ENCODE measurements at places on chromosomes 12 and 14.
A peak's percentile ranks its signal among the peaks of the same experiment; 100 is the strongest.

DNA sequence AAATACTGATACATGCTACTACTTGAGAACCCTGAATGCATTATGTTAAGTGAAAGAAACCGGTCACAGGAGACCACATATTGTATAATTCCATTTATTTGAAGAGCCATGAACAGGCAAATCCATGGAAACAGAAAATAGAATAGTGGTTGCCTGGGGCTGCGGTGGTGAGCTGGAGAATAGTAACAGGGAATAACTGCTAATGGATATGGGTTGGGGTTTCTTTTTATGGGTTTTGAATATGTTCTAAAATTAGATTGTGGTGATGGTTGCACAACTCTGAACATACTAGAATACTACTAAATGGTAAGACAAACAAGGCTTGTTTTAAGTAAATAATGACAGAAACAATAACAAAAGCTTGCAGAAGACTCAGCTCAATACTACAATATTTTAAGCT, 293.0 kb downstream of the BTG1 start:
- no peak for DNase-seq

GRCh38 chr12:94141892-94142291, 6.5 kb upstream of the PLXNC1 start:
- DNase-seq = no peak

- DNase-seq = no peak
Measured at GRCh38 chr14:101102875-101103274, 199.4 kb upstream of the RTL1 start.

GRCh38 chr14:105889666-105890473, 363.5 kb downstream of the TMEM121 start:
- no peak for DNase-seq

DNA sequence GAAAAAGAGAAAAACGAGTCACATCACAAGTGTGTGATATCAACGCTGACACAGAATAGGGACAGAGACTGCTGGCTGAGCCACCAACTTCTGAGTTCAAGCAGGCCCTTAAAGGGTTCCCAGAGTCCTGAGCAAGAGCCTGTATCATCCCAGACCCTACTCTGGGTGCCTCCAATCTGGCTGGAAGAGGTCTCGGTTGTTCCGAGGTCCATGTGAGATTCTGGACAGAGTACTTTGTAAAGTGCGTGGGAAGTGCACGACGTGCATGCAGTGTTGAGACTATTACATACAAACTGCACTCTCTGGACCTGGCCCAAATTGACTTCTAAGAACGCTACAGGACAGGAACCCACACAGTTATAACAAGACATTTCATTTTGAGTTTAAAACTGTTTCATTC, 40.6 kb downstream of the MOK start:
- no peak for DNase-seq

GRCh38 chr12:119915894-119916510, 38.9 kb upstream of the CIT start:
- DNase-seq = no peak

GRCh38 chr12:104072099-104072498, 7.8 kb downstream of the HCFC2 start:
- DNase-seq = no peak

- no peak for DNase-seq
Measured at GRCh38 chr12:54991161-54991990, 6.8 kb upstream of the TESPA1 start.

DNA sequence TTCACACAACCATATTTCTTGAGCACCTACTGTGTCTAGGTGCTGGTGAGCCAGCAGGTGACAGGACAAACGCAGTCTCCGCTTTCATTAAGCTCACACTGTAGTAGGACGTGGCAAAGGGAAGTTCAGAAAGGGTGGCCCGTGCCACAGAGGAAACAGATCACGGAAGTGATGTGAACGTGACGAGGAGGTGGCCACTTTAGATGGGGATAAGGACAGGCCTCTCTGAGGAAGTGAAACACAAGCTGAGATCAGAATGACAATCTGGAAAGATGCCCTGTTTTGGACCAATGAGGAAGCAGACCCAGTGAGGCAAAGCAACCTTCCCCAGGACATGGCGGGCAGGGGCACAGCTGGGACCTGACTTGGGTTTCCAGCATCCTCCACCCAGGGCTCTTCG, 127.4 kb upstream of the PRMT8 start:
- DNase-seq = no peak

DNA sequence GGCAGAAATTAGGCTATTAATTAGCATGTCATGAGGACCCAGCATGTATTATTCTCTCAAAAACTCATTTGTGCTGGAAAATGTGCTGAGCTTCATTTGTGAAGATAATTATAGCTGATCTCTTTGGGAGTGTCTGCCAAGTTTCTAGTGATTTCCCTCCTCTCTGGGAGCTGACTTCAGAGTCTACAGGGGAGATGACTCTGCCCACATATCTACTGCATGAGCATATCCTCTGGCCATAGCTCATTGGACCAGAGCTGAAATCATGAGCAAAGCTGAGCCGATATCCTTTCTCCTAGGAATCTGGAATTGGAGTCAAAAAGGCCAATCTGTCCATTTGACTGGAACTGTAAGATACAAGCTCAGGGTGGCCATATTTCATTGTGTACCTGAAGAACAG, 5.9 kb downstream of the CCDC198 start:
- DNase-seq = no peak

DNA sequence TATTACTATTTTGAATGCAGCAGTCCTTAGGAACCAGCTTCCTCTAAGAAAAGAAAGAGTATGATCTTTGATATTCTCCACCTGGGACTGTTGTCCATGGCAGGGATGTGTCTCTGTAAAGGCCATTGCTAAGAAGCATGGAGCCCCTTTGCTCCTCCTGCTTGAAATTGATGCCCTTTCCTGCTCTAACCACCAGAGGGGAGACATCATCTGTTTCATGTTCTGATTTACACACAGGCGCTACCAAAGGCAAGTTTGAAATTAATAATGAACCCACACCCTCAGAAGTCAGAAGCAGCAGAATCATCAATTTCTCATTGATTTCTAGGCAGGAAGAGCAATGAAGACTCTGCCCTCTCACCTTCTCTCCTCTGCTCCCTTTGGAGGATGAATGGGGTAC, 253.8 kb downstream of the RMST start:
- no peak for DNase-seq

DNA sequence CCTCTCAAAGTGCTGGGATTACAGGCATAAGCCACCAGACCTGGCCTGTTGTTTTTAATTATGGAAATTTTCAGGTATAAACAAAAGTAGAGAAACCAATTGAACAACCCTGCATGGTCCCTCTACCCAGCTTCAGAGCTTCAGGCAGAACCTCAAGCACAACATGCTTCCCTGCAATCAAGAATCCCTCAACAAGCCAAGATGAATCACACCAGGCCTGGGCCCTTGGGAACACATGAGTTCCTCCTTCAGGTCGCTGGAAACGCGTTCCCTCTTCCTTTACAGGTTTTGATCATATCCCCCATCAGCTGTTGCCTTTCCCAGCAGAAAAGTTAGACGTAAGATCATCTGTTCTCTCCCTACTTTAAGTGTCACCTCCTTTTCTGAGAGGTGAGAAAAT, 20.5 kb upstream of the CORO1C start:
- DNase-seq = no peak

DNA sequence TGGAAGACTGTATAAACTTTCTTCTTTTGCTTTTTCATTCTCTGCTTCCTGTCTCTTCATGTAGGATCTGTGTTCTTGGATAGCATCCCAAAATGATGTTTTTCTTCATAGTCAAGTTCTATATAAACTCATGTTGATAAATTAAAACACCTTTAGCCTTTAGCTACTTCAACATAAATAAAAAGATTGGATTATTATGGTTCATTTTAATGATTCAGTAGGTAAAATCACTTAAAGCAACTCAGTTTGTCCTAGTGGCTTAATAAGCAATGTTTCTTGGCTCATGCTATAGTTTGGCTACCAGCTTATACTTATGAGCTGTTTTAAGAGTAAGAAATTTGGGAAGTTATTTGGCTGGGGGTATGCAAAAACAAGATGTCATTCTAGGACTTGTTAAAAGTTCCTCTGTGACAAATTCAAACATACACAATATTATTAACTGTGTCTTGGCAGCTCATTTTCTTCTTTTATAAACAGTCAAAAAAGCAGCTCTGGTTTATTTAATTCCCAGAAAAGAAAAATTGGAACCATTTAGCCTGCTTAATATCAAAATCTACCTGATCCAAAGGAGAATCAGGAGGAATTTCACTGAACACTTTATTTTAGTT, 111.4 kb downstream of the TMTC3 start:
- no peak for DNase-seq

- peak; percentile 55 for DNase-seq
Measured at GRCh38 chr12:88310069-88310468, 168.0 kb downstream of the TMTC3 start.

- no peak for DNase-seq
Measured at GRCh38 chr14:54568821-54569595, 2.1 kb downstream of the SAMD4A start.

DNA sequence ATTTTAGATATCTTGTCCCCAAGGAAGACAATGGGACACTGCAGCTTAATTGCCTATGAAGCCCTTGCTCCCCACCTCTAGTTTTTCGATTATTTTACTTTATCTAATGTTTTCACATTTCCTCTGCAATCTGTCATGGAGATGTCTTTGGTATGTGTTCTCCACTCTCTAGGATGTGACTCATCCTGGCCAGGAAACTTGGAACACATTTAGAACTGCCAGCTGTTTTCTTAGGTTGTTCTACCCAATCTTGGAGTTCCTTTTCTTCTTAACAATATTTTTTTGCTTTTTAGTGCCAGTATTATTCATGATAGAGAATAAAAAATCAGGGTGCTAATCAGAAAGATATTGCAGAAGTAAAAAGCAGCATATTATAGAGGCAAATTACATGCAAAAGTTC, 101.7 kb upstream of the CLEC14A start:
- DNase-seq = peak; percentile 69

DNA sequence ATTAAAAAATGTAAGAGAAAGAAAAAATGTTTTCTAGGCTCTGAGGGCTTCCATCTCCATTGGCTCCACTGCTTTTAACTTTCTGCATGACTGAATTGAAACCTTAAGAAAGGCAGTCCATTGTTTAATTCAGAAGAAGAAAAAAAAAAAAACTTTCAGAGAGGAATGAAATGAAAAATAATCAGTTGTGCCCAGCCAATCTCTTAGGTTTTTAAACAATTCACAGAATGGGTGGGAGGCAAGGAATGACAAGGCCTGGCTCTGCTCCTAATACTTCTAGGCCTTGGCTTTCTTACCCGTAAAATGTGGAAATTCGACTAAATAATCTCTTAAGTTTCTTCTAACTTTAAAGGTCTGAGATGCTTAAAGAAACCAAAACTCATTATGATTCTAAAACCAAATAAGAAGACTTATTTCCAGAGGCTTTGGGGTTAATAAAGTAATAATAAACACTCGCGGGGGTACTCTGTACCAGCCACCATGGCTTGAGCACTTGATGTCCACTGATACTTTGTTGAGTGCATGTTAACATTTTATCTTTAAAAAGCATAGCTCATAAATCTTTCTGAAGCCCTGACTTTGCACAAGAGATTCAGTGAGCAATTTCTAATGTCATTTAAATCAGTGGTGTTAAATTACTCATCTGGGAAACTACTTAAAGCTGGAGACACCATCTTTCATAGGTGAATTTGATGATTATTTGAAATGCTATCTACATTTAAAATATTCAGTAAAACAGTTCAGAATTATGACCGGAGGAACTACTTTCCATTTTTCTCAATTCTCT, 49.6 kb downstream of the STON2 start:
- no peak for DNase-seq

DNA sequence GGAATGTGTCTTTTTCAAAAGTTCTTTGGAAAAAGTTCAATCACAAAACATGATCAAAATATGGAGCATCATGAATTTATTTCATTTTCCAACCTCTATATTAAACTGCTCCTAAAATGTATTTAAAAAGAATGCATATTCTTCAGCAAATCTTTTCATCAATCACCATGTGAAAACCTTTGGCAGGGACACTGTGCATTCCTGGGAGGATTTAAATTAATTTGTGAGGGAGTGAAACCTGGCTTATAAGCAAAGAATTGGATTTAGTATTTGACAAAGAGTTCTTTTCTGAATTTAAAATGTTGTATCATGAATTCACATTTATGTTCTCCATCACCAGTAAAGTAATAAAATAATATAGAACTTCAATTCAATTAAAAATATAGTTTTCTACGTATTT, 38.2 kb downstream of the PAWR start:
- no peak for DNase-seq

DNA sequence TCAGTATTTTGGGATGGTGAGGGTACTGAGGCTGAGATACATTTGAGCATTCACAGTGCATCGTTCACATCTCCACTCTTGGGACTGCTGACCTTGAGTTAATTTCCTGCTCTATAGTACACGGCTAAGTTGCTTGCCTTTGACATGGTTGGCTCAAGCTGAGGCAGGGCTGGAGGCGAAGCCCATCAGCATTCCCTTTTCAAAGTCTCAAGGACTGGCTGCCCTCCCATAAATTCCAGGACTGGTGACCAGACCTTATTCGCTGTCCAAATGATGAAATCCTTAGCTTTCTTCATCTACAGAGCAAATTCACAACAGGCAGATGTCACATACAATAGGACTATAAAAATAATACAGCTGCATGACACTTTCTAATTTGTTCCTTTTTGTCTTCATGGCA, 85.9 kb downstream of the SSPN start:
- DNase-seq = no peak

- DNase-seq = no peak
Measured at GRCh38 chr14:41389355-41389754, 217.3 kb upstream of the LRFN5 start.

- no peak for DNase-seq
Measured at GRCh38 chr14:36647824-36648753, 13.6 kb upstream of the PAX9 start.

DNA sequence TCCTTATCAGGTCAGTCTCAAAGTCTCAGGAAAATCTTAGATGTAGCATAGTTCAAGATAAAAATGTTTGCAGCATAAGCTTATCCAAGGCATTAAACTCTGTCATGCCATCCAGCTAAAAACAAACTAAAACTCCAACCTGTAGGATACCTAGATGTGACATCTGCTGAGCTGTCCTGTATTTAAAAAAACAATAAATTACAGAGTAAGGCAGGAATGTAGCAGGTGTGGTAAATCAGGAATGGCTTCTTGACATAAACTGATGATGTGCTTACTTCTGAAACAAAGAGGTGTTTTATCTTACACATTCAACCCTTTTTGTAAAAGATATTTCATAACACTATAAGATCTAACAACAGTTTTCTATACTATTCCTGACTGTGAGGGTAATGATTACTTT, 30.6 kb upstream of the DLGAP5 start:
- DNase-seq = no peak

DNA sequence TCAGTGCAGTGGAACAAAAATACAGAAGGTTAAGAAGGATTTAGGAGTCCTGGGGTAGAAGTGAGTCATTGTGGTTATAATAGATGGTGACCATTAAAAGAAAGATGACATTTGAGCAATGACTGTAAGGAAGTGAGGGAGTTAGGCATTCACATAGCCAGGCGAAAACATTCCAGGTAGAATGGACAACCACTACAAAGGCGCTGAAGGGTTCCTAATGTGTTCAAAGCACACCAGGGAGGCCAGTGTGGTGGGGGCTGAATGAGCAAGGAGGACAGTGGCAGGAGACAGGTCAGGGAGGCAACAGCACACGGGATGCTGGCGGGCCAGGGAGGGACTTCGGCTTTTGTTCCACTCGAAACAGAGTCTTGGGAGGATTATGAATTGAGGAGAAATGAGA, 129.9 kb downstream of the NPAS3 start:
- DNase-seq = no peak

All from fibroblast of skin of left biceps (primary cell).